NCI-H69 (cell line): ENCODE measurements at places on chromosomes 2 and 18.

GRCh38 chr18:37845498-37845897 lies 279.9 kb upstream of the CELF4 start:
- no peak for DNase-seq

- peak; percentile 36 for DNase-seq
Observed at GRCh38 chr18:52391810-52392559, 52.0 kb downstream of the DCC start.

- no peak for DNase-seq
Observed at GRCh38 chr2:23561544-23561943, 176.6 kb downstream of the KLHL29 start.

DNA sequence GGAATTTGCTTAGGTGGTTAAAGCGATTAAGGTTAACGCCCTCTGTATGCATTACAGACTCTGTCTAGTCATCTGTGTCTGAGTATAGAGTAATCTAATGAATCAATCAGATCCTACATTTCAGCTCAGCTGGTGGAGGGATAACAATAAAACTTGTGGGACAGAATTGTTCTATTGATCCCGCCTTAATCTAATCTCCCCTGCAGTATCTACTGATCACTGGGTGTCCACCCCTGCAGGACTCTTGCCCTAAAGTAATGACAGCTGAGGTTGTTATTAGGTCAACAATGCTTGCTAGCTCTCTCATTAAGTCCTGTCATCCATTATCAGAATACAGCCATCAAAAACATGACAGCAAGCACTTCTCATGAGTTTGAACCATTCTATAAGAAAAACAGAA lies 462.6 kb upstream of the TMEFF2 start:
- peak; percentile 68 for DNase-seq

GRCh38 chr18:40687399-40687798 lies 1267.6 kb upstream of the PIK3C3 start:
- no peak for DNase-seq

DNA sequence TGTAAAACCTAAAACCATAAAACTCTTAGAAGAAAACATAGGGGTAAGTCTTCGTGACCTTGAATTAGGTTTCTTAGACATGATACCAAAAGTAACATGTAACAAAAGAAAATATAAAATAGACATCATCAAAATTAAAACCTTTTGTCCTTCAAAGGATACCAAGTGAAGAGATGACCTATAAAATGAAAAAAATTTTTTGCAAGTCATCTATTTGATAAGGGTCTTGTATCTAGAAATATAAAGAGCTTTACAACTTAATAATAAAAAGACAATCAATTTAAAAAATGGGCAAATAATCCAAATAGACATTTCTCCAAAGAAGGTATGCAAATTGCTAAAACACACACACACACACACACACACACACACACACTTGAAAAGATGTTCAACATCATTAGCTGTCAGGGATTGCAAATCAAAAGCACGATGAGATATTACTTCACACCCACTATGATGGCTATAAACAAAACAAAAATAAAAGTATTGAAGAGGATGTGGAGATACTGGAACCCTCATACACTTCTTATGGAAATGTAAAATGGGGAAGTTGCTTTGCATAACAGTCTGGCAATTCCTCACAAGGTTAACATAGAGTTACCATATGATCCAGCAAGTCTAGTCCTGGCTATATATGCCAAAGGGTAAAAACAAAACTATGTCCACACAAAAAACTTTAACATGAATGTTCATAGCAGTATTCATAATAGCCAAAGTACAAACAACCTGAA lies 23.3 kb downstream of the SPDYA start:
- DNase-seq, result no peak

GRCh38 chr2:119518401-119519056 lies 5.8 kb downstream of the SCTR start:
- no peak for DNase-seq

GRCh38 chr2:64534363-64534762 lies 10.2 kb downstream of the AFTPH start:
- no peak for DNase-seq

DNA sequence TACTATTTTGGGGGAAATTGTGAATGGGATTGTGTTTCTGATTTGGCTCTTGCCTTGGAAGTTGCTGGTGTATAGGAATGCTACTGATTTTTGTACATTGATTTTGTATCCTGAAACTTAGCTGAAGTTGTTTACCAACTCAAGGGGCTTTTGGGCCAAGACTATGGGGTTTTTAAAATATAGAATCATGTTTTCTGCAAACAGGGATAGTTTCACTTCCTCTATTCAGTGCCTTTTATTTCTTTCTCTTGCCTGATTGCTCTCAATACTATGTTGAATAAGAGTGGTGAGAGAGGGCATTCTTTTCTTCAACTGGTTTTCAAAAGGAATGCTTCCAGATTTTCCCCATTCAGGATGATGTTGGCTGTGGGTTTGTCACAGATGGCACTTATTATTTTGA lies 1383.8 kb upstream of the ACVR2A start:
- DNase-seq, result no peak

- peak; percentile 19 for DNase-seq
Observed at GRCh38 chr2:96399342-96400048, 63.9 kb downstream of the NCAPH start.

DNA sequence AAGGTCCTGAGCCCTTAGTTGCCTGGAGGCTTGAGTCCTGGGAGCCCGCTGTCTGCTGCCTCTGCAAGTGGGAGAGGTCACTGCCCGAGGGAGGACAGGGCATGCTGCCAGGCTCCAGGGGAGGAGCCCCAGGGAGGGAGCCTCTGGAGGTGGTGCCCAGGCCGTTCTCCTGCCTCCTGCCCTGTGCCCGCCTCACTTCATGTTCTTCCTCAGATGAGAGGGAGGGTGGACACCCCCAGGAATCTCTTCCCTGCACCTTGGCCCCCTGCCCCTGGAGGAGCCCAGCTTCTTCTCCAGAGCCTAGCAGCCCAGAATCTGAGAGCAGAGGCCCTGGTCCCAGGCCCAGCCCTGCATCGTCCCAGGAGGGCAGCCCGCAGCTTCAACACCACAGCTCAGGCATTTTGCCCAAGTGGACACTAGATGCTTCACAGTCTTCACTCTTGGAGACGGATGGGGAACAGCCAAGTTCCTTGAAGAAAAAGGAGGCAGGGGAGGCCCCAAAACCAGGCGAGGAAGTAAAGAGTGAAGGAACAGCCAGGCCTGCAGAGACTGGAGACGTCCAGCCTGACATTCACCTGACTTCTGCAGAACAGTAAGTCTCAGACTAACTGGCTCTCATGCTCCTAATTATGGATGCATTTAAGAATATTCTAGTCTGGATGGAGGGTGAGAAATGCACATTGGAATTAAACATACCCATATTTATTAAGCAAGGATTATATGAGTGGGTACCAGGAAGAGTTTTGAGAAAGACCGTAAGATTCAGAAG lies 12.1 kb downstream of the PSD4 start:
- no peak for DNase-seq

GRCh38 chr18:22346401-22346952 lies 71.2 kb downstream of the CTAGE1 start:
- DNase-seq, result no peak

- DNase-seq, result no peak
Observed at GRCh38 chr18:59437851-59438569, 78.9 kb upstream of the LMAN1 start.

- DNase-seq, result no peak
Observed at GRCh38 chr2:85971366-85971765, 82.6 kb upstream of the ST3GAL5 start.

DNA sequence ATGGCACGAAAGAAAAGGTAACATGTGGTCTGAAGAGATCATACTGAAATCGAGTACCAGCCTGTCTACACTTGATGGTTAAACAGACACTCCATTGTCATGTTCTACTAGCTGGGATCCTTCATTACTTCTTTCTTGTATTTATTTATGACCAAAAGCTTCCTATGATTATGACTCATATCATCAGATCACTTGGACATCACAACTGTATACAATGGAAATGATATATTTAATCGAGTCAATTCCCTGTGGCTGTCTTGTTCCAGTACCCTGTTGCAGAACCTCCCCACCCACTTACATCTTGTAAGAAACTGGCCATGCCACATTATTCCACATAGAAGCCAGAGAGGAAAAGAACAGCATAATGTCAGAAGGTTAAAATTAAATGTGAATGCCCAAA lies 358.9 kb downstream of the ZEB2 start:
- no peak for DNase-seq

DNA sequence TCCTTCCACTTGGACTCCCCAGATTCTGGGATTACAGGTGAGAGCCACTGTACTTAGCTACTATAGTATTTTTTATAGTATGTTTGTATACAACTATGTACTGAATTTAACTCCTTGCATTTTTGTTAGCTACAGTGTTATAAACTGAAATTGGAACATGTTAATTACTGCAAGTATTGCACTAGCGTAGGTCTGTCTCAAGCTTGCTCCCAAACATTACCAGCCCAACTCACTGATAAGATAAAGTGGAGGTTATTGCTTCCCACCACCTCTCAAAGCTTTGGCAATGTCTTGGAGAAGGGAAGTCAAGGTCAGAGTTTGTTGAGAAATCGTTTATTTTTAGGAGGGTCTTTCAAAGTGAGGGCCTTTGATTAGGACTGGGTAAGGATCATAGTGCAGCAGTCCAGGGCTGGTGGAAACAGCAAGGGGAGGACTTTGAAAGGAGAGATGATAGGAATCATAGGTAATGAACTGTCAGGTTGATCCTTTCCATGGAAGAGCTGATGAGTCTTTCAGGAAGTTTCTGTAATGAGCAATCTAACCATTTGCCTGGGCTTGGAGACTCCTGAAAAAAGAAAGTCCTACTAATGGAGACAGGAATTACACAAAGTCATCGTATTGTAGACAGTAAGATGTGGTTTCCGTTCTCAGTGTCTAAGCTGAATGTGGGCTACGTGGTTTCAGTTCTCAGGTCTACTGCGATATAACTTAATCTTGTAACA lies 257.1 kb downstream of the MYO3B start:
- DNase-seq, result no peak

DNA sequence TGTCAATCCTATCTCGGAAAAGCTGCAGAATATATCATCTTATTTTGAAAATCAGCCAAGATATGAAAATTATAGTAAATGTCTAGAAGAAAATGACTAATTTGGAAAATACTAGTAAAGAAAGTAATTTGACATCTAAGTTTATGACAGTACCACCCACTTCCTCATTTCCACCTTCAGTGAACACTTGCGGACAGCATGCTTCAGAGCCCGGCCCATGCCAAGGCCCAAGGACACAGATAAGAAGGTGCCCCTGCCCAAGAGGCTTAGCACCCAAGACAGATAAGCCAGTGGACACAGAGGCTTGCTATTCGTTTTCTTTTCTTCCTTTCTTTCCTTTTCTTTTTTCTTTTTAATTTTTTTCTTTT lies 4.8 kb upstream of the KCNG2 start:
- no peak for DNase-seq

GRCh38 chr2:114316532-114317300 lies 125.7 kb upstream of the DPP10 start:
- no peak for DNase-seq

GRCh38 chr18:52216666-52217065 lies 123.3 kb upstream of the DCC start:
- DNase-seq, result no peak

DNA sequence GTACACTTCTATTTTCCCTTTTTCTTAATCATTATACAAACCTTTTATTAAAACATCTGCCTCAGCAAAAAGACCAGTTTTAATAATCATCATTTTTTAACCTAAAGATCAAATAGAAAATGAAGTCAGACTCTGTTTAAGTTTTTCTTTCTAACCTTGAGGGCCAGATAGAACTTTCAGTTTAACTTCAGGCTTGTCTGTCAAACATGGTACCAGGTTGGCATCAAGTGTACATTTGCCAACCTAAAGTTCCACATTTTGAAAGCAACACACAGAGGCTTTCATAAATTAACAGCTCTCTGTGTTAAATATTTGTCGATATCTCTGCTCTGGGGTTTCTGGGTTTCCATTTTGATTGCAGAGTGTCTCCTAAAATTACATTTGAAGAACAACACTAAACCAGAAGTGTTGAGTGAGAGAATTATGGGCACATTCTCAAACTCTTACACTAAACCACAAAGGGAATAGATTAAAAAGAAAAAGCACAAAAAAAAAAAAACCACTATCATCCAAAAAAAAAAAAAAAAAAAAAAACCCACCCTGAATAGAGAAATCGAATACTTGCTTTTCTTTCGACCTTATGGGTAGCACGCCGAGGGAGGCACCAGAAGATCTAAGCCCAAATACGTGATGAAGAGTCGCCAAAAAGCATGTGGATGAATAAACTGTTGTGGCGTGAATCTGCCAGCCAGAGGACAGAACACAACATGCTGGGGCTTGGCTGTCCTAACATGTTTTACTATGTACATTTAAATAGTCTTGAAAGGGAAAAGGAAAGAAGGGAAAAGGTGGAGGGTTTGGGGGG lies 166.2 kb downstream of the TCF4 start:
- DNase-seq, result peak; percentile 93

DNA sequence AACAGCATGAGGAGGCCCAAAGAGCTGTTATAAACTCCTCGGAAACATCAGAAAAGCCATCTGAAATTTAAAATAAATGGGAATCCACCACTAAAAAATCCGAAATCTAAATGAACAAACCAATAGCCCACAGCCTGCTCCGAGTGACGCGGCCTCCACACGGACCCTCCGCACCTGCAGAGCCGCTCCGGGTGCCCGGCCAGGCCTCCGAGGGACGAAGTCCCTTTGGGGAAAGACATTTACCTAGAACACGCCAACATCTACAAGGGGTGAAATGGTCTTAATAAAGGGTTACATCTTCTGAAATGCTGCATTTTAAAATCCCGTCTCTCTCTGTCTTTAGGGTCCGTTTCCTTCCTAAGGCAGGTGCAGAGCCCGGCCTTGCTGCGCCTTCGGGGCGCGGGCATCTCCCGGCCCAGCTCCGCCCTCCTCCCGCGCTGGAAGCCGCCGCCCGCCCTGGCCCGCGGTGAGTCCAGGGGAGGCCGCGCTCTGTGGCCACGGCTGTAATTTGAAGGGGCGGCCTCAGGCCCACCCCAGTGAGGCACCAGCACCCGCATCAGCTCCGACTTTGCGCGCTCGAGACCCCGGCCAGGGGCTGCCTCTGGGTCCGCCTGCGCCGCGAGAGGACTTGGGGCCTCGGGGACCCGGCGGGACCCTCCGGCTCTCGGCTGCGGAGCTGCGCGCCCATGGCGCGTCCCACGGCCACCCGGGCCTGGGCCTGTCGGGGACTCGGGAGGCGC lies 42.3 kb upstream of the CTDP1 start:
- DNase-seq, result no peak
